Activated CD4-positive, alpha-beta T cell treated with anti-CD3 and anti-CD28 coated beads for 36 hours (primary cell): ENCODE measurements at places on chromosomes 7 and 10.

- DNase-seq: no peak
Measured at GRCh38 chr10:8045726-8046494, 8.6 kb upstream of the GATA3 start.

DNA sequence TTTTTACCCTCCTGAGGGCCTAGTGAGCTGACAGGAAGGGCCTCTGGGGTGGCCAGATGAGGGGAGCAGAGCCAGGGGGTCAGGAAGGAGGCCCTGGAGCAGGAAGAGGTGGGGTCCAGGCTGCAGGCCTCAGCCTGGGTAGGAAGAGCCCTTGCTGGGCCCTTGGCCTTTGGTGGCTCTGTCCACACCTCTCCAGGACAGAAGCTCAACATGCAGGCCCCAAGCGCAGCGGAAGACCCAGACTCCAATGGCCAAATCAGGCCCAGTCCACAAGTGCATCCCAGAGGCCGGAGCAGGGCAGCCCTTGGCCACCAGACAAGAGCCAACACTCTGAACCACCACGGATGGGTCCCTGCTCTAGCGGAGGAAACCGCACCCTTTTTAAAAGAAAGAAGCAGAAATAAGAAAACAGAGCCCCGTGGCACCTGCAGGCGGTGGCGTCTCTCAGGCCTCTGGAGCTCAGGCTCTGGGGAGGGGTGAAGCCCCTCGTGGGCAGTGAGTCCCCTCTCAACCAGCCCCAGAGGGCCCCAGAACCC, 52.8 kb downstream of the FOXL3 start:
- DNase-seq: no peak

DNA sequence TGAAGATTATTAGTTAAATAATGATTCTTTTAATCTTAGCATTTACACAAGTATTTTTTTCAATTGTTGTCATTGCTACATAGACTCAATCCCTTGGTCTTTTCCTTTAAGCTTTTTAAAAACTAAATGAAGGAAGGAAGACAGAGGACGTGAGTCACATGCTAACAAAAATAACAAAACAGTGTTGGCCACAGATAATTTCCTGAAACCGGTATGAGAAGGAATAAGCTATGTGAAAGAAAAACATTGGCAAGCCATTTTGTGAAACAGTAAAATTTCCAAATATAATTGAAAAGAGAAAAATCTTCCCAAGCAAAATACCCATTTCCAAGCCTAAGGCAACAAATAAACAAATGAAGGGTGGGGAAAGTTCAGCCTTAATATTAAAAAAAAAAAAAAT, 223.0 kb downstream of the AHR start:
- no peak for DNase-seq

- DNase-seq: no peak
Measured at GRCh38 chr10:106636766-106637491, 527.6 kb downstream of the SORCS1 start.

DNA sequence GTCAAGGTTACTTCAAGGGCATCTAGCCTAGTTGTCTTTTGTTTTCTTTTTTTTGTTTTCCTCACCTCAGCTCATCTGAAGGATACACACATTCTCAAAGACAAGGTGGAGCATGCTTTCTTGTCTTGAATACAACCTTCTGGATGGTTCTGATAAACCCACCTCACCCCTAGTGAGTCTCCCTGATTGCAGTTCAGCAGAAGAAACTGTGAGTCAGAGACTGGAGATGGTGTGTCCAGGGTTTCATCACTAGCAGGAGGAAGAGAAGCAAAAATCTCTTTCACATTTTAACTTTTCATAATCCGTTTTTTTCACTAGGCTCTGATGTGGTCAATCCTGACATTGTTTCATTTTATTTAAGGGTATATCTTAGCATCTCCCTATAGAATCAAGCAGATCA, 143.0 kb upstream of the NRBF2 start:
- no peak for DNase-seq

DNA sequence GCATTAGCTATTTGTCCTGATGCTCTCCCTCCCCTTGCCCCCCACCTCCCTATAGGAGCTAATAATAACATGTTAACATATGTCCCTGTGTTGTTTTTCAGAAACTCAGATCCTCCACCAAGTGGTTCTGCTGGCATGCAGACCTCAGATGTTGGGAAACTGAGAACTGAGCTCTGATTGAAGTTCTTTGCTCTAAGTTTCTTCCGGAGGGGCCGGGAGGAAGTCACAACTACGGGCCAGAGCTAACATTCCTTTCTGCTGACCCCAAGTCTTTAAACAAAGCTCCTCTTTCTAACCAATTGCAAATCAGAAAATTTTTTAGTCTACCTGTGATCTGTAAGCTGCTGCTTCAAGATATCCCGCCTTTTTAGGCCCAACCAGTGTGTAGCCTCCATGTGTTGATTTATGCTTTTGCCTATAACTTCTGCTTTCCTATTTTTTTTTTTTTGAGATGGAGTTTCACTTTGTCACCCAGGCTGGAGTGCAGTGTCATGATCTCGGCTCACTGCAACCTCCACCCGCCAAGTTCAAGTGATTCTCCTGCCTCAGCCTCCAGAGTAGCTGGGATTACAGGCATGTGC, 66.6 kb downstream of the LYZL1 start:
- DNase-seq: no peak

- peak; percentile 10 for DNase-seq
Measured at GRCh38 chr10:15211464-15211979, 43.0 kb upstream of the NMT2 start.

- DNase-seq: no peak
Measured at GRCh38 chr7:33495207-33495606, 365.8 kb downstream of the BBS9 start.

DNA sequence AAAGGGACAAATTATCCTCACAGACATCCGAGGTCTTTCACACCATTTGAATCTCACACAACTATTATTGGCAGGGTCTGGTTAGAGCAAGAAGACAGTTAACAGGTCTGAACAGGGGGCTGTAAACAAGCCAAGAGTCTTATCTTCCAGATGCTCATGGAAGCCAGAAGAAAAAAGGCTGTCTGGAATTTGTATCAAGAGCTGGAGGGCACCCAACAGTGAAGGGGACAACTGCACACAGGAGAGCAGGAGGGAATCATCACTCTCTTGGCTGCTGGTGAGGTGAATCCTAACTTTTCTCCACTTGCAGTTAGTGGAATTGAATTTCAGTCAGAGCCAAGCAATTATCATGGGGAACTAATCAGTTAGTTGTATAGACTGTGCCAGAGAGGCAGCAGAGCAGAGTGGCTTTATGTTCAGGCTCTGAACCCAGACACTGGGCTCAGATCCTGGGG, 880.2 kb upstream of the AUTS2 start:
- no peak for DNase-seq

- DNase-seq: no peak
Measured at GRCh38 chr7:155867280-155867679, 55.0 kb upstream of the SHH start.

DNA sequence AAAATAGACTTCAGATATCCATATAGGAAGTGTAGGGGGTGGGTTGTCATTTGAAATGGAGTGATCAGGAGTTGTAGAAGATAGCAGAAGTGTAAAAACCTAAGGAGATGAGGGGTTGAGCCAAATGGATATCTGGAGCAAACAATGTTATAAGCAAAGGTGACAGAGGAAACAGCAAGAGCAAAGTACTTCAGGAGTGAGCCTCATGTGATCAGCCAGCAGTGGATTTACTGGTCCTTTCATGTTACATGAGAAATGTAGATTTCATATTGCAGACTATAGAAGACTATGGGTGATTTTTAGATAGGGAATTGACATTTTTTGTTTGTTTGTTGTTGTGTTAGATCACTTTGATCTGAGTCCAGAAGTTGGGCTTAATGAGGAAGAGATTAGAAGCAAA, 47.7 kb downstream of the GNAT3 start:
- DNase-seq: no peak

GRCh38 chr7:2182461-2182860, 50.3 kb downstream of the MAD1L1 start:
- DNase-seq: no peak

DNA sequence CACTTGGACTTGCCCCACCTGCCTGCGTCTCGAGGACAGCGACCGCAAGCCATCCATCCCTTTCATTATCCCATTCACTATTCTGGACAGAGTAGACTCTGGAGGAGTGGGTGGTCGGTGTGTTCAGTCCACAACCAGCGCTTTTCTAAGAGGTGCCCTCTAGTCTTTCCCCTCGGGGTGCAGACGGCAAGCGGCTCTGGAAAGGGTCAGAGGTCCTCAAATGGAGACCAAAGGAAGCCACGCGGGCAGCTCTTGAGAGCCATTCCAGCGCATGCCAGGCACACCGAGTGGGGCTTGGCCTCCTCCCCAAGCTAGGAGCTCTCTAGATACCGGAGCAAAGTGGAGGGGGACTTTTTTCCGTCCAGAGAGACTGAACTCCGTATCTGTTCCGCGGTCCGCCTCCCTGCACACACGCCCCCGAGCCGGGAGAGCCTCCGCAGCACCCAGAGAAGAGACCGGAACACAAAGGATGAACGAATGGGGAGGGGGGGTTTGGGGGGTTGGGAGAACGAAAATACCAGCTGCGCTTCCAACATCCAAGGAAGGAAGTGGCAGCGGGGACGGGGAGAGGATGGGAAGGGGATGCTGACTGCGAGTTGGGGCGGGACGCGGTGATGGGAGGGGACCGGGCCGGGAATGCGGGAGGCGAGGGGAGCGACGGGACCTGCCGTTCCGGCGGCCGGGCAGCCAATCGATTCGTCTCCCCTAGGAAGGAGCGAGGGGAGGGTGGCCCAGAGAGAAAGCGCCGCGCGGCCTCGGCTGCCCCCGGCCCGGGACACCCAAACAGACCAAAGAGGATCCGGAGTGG, 515 bp downstream of the GSDME start:
- peak; percentile 54 for DNase-seq

- DNase-seq: no peak
Measured at GRCh38 chr10:98848361-98848760, 387.3 kb downstream of the HPSE2 start.

- DNase-seq: no peak
Measured at GRCh38 chr7:301291-302053, 11.5 kb downstream of the FOXL3 start.

GRCh38 chr10:16732376-16732775, 84.8 kb downstream of the RSU1 start:
- DNase-seq: no peak

DNA sequence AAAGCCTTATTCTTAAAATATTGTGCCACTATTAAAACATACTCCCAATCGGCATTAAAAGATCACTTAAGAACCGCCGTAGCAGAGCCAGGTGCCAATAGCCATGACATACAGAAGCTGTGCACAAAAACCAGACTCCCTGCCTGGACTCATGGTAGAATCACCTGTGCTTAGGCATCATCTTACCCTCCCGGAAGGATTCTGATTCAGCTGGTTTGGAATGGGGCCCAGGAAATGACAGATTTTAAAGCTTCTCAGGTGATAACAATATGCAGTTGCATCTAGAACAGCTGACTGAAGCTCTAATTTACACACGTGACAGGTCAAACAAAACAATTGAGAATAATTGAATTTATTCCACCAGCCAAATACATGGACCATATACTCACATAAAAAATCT, 10.7 kb downstream of the A1CF start:
- no peak for DNase-seq

- no peak for DNase-seq
Measured at GRCh38 chr7:140562926-140563481, 77.6 kb downstream of the DENND2A start.

DNA sequence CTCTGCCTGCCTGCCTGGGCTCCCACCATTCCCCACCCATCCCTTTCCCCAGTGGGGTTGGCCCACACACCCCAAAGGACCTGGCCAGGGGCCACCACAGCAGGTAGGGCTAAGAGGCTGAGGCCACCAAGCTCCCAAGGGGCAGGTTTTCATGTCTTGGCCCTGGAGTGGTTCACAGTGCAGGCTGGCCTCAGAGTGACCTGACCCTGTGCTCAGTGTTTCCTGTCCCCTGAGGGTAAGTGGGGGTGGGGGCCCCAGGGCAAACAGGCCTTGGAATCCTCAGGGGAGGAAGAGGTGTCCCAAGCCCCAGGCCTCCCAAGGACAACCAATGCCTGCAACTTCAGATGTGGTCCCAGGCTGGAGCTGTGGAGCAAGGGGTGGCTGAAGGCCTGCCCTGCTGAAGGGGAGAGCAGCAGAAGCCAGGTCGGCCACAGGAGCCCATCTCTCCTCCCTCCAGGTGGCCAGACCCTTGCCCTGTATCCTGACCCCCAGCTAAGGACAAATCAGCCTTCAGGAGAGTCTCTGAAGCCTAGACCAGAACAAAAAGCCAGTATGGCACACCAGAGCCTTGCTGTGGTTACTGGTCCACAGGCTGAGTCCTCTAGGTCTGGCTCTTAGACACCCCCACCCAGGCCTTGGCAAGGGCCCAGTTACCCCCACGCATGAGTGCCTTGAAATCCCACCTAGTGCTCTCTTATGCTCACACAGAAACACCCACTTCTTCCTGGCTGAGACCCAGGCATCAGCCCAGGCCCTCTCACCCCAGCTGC, 27.6 kb downstream of the POLL start:
- no peak for DNase-seq

DNA sequence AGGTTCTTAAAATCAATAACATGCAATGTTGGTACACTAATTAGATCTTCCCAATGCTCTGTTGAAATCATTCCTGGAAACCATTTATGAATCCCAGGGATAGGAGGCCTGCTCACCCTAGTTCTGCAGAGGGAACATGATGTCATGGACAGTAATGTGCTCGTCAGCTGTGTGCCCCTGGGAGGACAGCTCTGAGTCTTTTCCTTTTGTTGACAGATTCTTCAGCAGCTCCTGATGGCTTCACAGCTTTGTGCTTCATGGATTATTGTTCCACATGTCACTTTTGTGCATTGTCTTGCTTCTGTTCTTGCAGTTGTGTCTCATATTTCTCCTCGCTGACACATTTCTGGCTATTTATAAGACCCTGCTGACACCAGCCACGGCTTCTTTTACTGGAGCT, 367.5 kb downstream of the CCSER2 start:
- no peak for DNase-seq

DNA sequence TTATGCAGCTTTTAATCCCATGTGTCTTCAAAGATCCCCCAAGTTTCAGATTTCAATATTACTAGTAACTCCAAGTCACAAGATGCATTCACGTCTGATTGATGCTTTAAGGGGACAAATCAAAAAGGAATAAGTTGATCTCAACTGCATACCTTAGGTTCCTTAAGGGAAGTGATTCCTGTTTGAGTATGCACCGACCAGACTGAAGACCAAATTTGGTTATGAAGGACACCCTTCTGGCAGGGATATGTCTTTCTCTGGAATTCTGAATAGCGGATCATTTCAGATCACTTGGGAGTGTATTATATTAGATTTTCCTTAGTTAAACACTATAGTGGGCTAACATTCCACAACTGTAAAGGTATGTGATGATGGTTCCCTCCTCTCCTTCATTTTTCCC, 4.3 kb downstream of the KIF5B start:
- no peak for DNase-seq

GRCh38 chr7:80107278-80107677, 27.4 kb upstream of the GNAI1 start:
- no peak for DNase-seq

GRCh38 chr7:4266270-4267040, 415.6 kb upstream of the FOXK1 start:
- DNase-seq: no peak

DNA sequence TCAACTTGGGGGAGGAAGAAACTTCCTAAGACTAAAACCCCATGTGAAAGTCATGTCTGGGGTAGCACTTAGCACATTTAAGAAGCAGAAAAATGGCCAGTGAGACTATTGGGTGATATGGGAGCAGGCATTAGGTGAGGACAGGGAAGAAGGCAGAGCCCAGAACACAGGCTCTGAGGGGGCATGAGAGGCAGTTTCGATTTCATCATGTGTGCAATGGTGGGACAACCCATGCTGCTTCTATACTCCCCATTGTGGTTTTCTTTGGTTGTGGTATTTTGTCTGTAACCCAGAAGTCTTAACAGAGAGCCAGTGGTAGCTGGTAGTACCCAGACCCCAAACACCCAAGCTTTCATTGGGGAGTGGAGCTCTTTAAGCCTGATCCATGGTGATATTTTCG, 752.0 kb downstream of the GRID1 start:
- DNase-seq: no peak
